ENCODE measurements at places on chromosomes 3 and 15. TPM values are rescaled to one million over a fixed set of nuclear protein-coding genes. Genes with fewer than 3 reads are reported as not detected.

BDH1 gene
- total RNA-seq, result 2.9 TPM

NRG4 gene
- total RNA-seq, result not detected

SOX14 gene
- not detected for total RNA-seq

CFAP91 gene
- total RNA-seq, result 0.33 TPM

GOLGA8S gene
- not detected for total RNA-seq

EPHA3 gene
- total RNA-seq, result not detected

MCTP2 gene
- 3.2 TPM for total RNA-seq

VEPH1 gene
- total RNA-seq, result 210 TPM

TGFBR2 gene
- 653 TPM for total RNA-seq

PROS1 gene
- 12.6 TPM for total RNA-seq

ALPK3 gene
- total RNA-seq, result 69.8 TPM

KLHL40 gene
- total RNA-seq, result not detected

PPARG gene
- 36.9 TPM for total RNA-seq

MYO5C gene
- 36.7 TPM for total RNA-seq

RPL14 gene
- 366 TPM for total RNA-seq

SEMA5B gene
- not detected for total RNA-seq

RCCD1 gene
- total RNA-seq, result 7.8 TPM

DISP2 gene
- total RNA-seq, result under 0.01 TPM

ZIC1 gene
- not detected for total RNA-seq

LYZL4 gene
- total RNA-seq, result not detected

PP2D1 gene
- total RNA-seq, result not detected

MNS1 gene
- 0.48 TPM for total RNA-seq

GCSAM gene
- not detected for total RNA-seq

ZDHHC3 gene
- 89.5 TPM for total RNA-seq

WDR93 gene
- 0.10 TPM for total RNA-seq

CAND2 gene
- total RNA-seq, result 5.2 TPM

ROBO1 gene
- 5.3 TPM for total RNA-seq

VGLL3 gene
- total RNA-seq, result 1.6 TPM

MEIS2 gene
- total RNA-seq, result 10.1 TPM

SMCO1 gene
- total RNA-seq, result not detected

RYR3 gene
- not detected for total RNA-seq

XRN1 gene
- total RNA-seq, result 36.9 TPM

CACNA1D gene
- not detected for total RNA-seq

NOP10 gene
- 285 TPM for total RNA-seq

ADGRG7 gene
- not detected for total RNA-seq

KY gene
- total RNA-seq, result not detected

LRTM1 gene
- not detected for total RNA-seq

CCR8 gene
- not detected for total RNA-seq

MINAR1 gene
- 1.2 TPM for total RNA-seq

TMEM266 gene
- under 0.01 TPM for total RNA-seq

ACOX2 gene
- 2.0 TPM for total RNA-seq

ITIH1 gene
- not detected for total RNA-seq

ATP10A gene
- 0.19 TPM for total RNA-seq

RBPMS2 gene
- total RNA-seq, result not detected

PATL2 gene
- total RNA-seq, result under 0.01 TPM

GOLGA6A gene
- total RNA-seq, result not detected

ARGFX gene
- not detected for total RNA-seq

TTC21A gene
- 3.6 TPM for total RNA-seq

ACTC1 gene
- not detected for total RNA-seq

VILL gene
- total RNA-seq, result 5.8 TPM

TGM5 gene
- not detected for total RNA-seq

TRH gene
- total RNA-seq, result not detected

XCR1 gene
- total RNA-seq, result not detected
